ENCODE measurements at places on chromosomes 3 and 15.

- DNase-seq, result no peak
These were observed 401.4 kb downstream of the ROBO1 start for GRCh38 chr3:79366414-79366813.

GRCh38 chr15:100612539-100612938 is 10.2 kb downstream of the ASB7 start:
- no peak for DNase-seq

GRCh38 chr3:25586553-25586952 is 78.2 kb downstream of the TOP2B start:
- no peak for DNase-seq

DNA sequence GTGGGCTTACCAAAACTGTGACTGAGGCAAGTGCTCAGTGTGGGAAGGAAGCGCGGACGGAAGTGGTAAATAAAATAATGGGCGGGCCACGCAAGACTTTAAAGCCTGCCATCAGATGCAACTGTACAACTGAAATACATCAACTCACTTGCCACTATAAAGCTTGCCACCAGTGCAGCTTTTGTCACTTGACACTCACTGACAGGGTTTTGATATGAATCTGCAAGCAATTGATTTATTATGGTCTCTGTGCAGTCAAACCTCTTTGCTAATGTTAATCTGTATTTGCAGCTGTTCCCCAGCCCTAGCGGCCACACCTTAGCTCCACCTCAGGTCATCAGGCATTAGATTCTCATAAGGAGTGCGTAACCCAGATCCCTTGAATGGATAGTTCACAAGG is 2.3 kb upstream of the GFM1 start:
- no peak for DNase-seq

DNA sequence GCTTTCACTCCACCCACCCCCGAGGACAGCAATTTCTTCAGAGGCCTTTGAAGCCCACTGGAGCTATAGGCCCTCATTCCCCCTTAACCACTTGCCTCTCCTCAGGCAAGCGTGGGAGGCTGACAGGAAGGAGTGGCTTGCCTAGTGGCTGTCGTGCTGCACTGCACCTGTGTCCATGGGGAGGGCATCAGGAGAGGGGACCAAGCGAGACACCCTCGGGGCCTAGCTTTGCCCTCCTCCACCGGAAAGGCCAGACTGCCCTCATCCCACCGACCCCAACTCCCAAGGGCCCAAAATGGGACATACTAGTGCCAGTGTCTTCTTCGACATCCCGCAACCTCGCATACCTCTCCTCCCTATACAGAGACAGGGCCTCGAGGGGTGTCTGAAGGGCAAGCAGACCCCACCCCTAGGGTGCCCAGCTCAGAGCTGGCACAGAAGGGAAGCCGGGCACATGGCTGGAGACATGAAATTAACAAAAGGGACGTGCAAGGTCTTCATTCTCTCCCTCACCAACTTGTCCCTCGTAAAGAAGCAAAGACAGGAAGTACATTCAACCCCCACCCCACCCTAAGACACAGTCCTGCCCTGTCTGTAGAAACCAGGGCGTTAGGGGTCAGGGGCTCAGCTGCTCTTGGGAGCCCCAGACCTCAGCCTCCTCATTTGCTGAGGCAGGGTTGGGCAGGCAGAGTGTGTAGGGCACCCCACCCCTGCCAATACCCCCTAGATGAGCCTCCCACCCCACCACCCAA is 24.3 kb downstream of the VIPR1 start:
- no peak for DNase-seq

DNA sequence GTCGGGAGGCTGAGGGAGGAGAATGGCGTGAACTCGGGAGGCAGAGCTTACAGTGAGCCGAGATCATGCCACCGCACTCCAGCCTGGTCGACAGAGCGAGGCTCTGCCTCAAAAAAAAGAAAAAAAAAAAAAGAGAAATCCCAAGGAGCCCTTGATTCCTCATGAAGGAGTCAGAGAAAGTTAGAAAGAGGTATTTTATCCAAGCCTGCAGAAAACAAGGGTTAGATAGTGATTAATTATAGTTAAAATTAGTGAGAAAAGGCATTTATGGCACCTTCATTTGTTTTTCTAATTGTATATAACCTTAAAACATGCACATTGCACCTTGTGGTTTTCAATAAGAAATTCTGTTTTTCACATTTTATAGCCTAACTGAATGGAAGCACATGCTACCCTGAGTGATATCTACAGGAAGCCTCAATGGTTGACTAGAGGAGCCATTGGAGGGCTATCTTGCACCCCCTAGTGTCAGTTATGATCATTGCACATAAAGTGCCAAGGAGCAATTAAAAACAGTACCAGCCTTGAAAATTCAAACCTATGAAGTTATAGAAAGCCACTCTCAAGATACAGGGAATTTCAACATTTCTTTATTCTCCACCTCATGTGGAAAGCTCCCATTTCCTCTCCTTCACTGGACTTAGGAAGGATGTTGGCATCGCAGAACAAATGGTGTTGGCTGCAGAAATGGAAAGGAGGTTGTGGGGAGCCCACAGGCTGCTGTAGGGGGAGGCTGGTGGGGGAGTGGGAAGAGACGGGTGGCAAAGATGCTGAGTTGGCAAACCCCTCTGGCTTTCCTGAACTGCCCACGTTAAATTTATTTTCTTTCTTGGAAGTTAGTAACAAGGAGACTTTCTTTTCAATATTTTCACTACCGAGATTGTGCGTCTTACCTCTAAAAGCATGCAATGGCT is 48.5 kb downstream of the ITGA11 start:
- peak; percentile 78 for DNase-seq

GRCh38 chr3:45783667-45784066 is 12.7 kb downstream of the SLC6A20 start:
- DNase-seq, result no peak

Measured in A549 (cell line).